ENCODE measurements at places on chromosomes 6 and 20.
A peak's percentile ranks its signal among the peaks of the same experiment; 100 is the strongest.

- DNase-seq: no peak
Observed at GRCh38 chr20:56554869-56555268, 21.8 kb downstream of the FAM209B start.

DNA sequence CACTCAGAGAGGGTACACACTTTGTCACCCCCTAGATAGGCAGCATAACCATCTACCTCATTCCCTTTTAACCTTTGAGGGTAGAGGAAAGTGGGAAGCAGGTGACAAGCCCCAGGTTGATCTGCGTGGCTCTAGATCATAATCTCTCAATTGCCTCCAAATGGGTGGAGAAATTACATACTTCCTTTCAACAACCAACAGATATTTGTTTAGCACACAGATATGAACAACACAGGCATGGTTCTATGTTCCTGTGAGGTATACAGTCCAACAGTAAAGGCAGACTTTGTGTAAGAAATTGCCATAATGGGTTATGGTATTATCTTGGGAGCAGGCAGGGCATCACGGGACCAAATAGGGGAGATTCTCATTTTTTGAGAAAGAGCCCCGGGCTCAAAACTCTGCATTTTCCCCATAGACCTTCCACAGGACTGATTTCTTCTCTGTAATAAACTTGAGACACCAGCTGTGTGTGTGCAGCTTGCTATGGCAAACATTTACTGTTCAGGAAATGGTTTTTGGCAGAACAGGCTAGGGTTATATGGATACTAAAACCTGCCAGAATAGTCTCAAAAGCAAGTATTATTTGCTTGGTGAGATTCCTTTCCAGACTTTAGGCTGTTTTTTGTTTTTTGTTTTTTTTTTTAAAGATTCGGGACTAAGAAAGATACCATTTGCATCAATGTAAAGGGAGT is 126.2 kb downstream of the CD164 start:
- DNase-seq: no peak

GRCh38 chr6:3209114-3210023 is 18.1 kb downstream of the TUBB2B start:
- peak; percentile 74 for DNase-seq

DNA sequence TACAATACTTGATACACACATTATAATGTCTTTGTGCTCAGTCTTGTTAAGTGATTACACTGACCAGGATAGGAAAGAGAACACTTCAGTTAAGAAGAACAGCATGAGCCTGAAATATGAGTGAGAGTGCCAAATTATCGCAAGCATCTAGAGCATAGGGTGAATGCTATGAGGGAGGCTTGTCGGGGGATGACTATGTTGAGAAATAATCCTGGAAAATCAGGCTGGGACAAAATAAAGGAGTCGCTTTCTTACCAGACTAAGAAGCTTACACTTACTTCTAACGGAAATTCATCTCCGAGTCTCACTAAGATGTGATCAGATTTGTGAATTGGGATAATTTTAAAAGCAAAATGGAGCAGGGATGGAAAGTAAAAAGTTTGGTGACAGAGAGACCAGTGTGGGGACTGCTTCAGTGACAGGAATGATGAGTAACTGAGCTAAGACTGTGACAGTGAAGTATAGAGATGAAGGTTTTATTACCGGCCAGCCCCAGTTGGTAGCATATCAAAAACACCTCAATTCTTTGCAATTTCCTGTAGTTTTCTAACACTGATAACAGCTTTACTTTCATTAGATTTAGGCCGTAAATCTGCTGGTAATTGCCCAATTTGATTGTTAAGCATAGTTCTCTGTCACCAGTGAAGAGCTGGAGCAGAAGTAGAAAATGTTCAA is 48.4 kb upstream of the DEFB112 start:
- no peak for DNase-seq

- peak; percentile 48 for DNase-seq
Observed at GRCh38 chr6:52574709-52575501, 2.0 kb downstream of the TRAM2 start.

GRCh38 chr6:34285448-34286164 is 36.8 kb upstream of the SMIM29 start:
- DNase-seq: no peak

DNA sequence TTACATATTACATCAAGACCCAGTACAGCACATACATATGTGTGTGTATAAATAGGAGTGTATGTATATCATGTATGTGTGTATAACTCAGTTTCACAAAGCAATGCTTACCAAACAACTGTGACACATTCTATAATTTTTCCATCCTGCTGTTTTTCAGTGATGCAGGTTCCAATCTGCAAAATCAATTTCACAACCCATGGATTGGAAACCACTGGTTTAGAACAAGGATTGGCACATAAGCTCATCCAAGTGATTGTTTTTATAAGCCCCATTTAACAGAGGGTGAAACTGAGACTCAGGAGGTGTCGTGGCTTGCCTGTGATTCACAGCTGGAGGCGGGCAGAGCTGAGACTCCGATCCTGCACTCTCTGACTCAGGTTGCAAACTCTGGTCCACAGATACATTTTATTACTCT is 158.2 kb downstream of the ZMYND8 start:
- peak; percentile 64 for DNase-seq

DNA sequence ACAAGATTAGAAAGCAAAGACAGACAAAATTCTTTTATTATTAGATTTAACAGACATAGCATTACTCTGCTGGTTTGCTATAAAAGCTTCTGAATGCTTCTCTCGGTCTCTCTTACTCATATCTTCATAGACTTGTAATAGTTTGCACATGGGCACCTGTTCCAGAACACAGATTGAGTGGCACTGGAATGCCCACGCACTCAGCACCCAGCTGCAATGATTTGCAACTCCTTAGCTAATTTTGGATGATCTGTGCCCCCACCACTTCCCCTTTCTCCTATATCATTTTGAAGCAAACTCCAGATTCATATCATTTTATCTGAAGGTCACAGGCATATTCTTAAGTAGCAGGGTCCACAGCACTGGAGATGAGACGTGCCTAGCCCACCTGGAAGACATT is 148.8 kb downstream of the CFAP61 start:
- DNase-seq: no peak

- DNase-seq: no peak
Observed at GRCh38 chr20:9025643-9026042, 43.2 kb upstream of the PLCB4 start.

DNA sequence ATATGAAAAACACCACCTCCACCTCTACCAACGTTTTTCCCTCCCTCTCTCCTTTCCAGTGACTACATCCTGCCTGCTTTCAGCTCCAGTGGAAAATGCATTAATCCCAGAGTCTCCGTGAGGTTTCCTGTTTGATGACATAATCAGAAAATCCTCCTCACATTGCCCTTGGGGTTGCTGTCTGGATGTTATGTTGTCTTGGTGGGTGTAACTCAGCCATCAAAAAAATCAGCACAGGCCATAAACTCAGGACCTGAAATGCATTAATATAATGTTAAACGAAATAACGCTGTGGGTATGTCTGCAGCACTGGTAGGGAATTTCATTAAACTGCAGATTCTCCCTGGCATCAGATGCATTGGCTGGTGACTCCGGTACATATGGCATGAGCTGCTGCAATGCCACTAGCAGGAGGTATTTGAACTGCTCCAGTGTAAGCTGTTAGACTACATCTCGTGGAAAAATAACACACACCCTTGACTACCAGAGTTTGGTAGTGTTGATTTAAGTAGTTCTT is 297.8 kb downstream of the PRL start:
- no peak for DNase-seq

DNA sequence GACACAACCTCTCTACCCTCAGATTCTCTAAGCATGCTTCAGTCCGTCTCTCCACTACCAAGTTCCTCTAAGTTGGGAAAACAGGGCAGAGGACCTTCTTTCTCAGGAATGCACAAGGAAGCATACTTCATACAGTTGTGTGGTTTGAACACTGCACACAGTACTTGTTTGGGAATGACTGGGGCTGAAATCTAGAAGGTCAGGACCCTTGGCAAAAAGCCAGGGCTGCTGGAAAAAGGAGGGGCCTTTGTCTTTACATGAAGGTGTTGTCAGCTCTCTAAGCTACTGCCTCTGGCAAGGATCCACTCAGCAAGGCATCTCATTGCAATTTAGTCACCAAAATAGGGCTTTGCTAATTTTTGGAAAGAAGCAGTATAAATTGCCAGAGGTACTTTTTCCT is 20.7 kb upstream of the HEY2 start:
- no peak for DNase-seq

DNA sequence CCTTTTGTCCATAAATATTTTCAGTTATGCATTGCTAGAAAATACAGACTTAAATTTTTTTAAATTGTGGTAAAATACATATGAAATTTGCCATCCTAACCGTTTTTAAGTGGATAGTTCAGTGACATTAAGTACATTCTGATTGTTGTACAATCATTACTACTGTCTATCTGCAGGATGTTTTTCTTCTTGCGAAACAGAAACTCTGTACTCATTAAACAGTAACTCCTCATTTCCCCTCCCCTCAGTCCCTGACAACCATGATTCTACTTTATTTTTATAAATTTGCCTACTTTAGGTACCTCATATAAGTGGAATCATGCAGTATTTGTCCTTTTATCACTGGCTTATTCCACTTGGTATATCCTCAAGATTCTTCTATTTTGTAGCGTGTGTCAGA is 21.3 kb downstream of the TAF11 start:
- no peak for DNase-seq

DNA sequence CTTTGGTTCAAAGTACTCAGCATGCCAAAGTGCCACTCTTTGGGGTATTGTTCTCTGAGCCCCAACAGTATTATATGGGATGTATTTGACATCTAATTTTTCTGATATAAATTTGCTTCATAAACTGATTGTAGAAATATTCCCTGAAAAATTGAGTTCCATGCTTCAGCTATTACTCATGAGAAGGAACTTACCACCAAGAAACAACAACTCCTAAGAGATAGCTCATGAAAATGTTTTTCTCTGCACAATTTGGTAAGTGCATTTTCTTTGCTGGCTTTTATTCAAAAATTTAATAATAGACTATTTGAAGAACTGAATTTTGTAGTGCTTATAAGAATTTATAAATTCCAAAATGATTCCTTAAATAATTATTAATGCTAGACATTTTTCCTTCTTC is 12.8 kb upstream of the TPD52L1 start:
- no peak for DNase-seq

Data from activated CD4-positive, alpha-beta T cell treated with anti-CD3 and anti-CD28 coated beads, Interleukin-2, amount 50 U/mL, for 48 hours (primary cell).